IPS DF 6.9 (cell line): ENCODE measurements at places on chromosomes 3 and 15.

DNA sequence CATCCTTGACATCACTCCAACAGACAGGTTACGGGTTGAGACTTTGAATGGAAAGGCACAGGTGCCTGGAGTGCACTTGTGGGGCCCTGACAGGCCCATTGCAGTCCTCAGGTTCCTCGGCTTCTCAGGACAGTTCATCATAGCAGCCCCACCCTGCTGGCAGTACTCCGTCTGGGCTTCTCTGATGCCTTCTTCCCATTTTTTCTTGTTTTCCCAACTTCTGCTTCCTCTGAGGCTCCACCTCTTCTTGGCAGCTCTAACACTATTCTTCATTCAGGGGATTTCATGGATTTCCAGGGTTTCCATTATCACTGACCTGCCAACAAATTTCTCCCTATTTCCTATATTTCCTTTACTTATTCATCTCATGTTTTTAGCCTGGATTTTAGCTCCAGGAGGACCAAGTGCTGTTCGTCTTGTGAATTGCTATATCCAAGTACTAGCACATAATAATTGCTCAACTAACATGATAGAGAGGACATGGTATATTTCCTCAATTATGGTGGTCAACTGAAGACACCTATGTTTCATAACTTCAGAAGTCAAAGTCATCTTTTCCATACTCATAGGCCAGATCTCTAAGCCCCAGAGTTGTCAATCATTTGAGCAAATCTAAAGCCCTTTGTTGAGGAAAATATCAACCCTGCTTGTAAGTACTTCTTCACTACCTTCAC is 16.2 kb downstream of the NCEH1 start:
- DNase-seq: no peak

GRCh38 chr15:70629735-70630273 is 133.6 kb downstream of the UACA start:
- no peak for DNase-seq

GRCh38 chr3:32450992-32451659 is 51.5 kb downstream of the CMTM6 start:
- no peak for DNase-seq

- DNase-seq: no peak
Observed at GRCh38 chr3:115436767-115437301, 186.5 kb upstream of the GAP43 start.

DNA sequence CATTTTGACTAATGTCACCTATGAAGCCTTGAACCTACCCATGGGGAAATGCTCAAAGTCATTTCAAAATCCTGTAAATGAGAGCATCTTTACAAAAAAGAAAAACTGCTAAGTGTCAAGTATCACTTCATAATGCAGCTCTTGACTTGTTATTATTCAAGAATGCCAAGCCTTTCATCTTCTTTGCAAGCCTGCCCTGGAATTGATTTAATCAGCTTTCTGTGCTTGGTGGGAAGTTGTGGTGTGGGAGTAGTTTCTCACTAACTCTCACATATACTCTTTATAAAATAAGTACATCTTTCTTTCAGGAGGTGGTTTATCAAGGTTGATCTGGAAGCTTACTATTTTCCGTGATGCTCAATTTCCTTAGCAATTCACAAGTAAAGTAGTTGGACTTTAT is 43.6 kb downstream of the RYR3 start:
- DNase-seq: no peak

DNA sequence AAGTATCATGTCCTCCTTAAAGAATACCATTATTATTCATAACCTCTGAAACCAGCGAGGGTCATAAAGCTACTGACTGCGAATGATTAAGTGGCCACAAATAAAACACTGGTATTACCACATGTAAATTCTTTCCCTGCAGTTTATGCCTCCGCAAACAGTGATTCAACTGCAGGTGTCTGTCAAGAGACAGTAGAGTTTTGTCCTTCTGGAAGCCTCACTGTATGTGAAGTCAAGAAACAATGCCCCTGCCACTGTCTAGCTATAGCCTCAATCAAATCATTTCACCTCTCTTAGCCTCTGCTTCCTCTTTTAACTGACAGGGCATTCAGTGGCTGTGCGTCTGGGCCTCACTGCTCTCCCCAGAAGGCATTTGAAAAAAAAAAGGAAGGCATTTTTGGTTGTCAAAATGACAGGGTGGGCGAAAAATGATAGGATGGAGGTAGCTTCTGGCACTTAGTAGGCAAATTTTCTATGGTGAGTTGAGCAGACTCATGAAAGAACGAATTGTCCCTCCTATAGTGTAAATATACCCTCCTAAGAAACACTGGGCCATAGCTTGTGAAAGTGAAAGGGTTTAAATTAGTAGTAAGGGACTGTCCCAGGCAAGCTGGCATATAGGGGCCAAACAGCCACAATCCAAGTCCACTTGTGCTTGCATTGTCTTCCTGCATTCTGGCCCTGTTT is 66.7 kb downstream of the FILIP1L start:
- no peak for DNase-seq

GRCh38 chr3:173140986-173141385 is at the start of gene SPATA16:
SPATA16 (minus strand) TSS chr3:173141235; CDS start chr3:173117731, 23,504 bp downstream.
- DNase-seq: no peak

DNA sequence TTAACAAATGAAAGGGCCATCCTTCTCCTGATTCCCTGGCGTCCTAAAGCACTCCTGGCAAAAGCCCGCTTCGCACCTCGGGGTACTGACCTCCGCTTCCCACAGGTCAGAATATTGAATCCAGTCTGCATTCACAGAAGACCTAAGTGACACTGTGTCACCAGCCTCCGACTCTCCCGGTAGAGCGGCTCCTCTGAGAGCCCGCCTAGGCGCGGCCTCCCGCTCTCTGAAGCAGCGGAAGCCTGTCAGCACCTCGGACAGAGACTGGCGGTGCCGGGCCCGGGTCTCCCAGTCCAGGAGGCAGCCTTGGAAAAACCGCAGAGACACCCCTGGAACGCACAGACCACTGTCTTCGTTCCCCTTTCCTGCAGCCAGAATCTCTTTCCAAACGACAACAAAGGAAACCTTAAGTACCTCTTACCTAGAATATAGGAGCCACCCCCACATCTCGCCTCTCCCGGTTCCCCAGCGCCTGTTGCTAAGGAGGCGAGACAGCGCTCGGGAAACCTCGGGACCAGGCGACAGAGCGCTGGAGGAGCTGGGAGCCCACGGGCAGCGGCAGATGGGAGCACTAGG is 1.2 kb downstream of the GABRB3 start:
- DNase-seq: no peak

DNA sequence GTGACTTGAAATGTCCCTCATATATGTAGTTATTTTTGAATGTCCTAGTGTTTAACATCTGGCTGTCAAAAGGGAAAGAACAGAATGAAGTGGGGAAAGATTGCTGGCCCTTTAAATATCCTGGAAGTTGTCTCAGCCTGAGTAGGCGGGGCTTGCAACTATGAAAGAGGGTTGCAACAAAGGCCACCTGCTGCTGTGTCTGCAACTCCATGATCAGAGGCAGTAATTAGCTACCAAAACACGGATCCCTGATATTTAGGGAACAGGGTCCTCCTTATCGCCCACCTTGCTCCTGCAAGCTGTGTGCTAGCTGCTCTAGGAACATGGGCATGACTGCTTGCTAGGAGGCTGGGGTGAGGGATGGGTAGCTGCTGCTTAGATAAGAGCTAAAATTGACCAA is 100.2 kb upstream of the CFAP20DC start:
- no peak for DNase-seq

- DNase-seq: no peak
Observed at GRCh38 chr3:192675958-192676649, 51.2 kb downstream of the FGF12 start.

GRCh38 chr3:31022716-31023115 is 128.3 kb upstream of the GADL1 start:
- no peak for DNase-seq

DNA sequence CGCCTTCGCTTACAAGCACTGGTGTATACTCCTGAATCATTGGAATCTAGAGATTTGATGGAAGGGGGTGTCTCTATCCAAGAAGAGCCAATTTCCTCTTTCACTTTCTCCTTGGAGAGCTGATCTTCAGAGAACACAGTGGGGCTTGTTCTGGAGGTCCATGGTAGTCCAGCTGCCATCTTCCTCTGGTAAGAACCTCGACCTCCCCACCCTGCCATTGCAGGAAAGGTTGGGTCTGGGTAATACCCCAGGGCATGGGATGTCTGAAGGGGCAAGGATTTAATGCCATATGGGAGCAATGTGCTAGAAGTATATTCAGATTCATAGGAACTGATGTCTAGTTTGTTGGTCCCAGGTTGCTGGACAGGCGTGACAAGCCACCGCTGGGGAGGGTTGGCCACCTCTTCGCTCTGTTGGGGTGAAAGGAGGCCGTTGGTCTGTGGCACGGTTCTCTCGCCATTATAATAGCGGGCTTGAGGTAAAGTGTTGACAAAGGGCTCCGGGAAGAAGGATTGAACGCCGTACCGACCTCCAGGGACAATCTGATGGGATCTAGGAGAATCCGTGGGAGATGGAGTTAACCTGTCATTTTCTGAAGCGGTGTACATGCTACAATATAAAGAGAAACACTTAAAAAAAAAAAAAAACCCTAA is 4.8 kb downstream of the EOMES start:
- no peak for DNase-seq

GRCh38 chr15:90085565-90085964 is 16.7 kb downstream of the IDH2 start:
- no peak for DNase-seq

DNA sequence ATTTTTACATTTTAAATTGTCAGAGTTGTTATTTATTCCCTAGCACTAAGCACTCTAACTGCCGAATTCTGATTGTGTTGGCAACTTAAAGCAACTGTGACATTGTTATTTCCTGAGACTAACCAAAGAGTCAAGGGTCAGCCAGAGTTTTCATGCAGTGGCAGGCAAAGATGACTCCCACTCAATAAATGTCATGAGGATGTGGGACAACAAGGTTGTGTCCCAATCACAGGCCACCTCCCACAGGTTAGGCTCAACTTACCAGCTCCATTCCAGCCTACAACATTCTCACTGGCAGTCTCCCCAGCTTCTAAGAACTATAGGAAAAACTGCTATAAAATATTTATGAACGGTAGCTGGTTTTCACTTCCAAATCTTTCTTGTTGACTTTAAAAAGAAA is 80.1 kb downstream of the RSL24D1 start:
- DNase-seq: no peak

DNA sequence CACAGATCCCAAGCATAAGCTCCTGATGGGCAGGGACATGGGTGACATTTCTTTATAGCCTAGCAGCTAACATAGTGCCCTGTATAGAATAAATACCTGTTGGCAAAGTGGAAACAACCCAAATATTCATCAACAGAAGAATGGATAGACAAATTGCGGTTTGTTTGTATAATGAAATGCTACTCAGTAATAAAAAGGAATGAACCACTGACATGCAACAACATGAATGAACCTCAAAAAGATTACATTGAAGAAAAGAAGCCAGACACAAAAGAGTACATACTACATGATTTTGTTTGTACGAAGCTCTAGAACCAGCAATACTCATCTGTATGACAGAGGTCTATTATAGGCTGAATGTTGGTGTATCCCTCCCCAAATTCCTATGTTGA is 33.6 kb upstream of the GALNT15 start:
- DNase-seq: no peak

- no peak for DNase-seq
Observed at GRCh38 chr3:178671377-178671776, 135.1 kb downstream of the KCNMB2 start.
